ENCODE measurements at places on chromosomes 6 and 20.

- DNase-seq = no peak
Observed at GRCh38 chr6:147749331-147749730, 240.8 kb downstream of the SAMD5 start.

DNA sequence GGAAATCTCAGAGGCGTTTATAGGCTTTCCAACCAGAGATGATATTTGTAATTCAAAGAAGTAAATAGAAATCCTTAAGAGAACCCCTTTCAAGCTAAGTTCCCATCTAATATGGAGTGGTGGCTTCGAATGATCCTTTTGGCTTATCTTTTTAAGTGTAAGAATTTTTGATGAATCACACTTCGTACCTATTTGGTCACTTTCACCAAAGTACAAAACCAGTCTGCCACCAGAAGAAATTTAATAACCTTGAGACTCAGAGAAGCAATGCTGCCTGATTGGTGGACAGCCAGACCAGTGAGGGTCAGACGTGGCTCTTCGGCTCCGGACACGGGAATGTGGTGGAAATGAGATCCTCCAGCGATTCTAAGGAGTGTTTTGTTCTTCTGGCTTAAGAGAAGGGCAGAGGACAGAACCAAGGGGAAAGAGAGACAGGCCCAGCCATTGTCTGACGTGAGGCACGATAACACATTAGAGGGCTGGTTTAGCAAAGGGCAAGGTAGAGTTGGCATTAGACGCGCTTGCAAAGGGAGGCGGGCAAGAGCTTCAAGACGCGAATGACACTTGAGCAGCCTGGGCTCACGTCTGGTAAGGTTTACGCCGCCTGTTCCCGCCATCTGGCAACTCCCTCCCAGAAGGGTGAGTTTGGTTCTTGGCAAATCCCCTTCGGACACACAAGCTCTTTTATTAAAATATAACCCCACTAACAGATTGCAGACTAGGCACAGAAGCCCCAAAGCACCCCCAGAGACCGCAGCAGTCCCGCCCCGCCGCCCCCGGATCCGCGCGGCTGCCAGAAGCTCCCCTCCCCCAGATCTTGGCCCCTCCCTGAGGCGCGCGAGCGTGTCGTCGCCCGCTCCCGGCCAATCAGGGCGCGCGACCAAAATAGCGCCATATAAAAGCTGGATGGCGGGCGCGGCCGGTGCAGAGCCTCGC lies 50.0 kb upstream of the EZR start:
- peak; percentile 66 for DNase-seq

GRCh38 chr6:81749707-81750106 lies 2.8 kb downstream of the TENT5A start:
- no peak for DNase-seq

DNA sequence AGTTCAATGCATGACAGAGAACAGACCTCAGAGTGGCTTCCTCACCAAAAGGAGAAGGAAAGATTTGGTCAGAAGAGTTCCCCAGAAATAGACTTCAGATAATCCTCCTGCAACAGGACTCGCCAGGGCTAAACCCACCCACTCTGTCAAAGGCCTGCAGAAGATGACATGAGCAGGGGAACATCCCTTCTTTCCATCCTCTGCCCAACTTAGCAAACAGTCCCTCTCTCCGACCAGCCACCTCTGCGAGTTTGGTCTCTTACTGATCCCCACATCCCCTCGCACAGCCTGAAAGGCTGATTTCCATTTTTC lies 7.5 kb downstream of the NFATC2 start:
- no peak for DNase-seq

- DNase-seq = no peak
Observed at GRCh38 chr20:48192109-48192508, 406.8 kb upstream of the SULF2 start.

DNA sequence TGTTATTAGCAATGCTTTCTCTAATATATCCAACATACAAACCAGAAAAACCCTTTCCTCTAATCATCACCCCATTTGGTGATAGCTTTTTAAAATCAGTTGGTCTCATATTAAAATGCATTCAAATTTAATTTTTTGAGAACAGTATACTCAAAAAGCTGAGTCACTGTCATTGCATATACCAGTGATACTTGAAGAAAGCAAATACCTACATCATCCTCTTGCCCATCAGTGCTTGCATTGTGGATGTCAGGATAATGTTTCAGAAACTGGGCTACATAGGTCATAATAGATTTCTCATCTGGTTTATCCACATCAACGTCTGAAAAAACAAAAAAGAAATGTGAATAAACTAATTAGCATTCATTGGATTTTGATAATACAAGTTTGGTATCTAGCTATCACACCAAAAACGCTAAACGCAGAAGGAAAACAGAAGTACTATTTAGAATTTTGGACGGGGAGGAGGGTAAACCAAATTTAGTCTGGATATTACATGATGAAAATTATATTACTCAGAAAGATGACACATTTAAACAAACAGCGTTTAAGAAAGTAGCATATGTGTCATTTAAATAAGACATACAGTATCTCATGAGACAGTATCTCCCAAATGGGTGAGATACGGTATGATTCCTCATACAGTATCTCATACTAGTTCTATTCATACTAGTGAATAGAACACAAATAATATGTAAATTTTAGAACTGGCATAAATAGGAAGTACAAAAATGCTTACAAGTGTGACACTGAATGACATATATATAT lies 134.6 kb downstream of the SYNE1 start:
- no peak for DNase-seq

DNA sequence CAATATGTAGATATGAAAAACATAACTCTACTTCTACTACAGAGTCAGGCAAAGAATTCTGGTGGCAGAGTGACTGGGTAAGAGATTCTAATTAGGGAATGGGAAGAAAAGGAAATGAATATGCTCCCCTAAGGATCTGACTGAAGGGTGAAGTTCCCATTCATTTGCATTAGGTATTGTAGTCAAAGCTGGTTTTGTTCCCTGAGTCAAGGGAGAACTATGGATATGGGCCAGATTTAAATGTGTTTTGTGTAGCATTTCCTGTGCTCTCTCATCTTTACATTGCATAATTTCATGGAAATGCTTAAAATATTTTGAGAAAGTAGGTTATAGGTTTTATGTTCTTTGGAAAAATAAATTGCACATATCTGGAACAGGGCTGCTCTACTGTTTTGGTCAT lies 299.7 kb downstream of the BTBD3 start:
- DNase-seq = no peak

DNA sequence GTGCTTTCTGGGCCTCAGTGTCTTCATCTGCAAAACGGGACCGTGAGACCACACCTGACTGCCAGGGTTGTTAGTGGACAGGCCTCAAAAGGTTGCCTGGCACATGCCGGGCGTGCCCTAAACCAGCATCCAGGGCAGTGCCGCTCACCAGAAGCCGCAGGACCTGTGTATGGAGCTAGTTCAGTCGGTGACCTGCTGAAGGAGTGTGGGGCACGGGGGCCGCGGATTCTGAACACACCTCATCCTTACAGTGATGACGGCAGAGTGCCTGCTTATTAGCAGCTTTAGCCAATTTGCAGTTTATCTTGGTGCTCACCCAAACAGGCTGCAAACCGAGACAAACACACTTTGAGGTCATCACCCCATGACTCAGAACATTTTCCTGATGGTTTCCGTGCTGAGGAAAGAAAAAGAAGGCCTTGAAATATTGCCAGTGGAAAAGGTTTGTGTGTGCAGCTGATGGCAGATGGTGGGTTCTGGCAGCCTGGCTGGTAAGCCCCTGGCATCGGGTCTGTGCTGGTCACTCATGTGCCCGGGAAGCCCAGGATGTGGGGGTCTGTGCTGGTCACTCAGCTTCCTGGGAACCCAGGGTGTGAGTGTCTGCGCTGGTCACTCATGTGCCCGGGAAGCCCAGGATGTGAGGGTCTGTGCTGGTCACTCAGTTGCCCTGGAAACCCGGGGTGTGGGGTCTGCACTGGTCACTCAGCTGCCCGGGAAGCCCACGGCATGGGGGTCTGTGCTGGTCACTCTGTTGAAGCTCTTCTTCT lies 153.8 kb downstream of the ERMARD start:
- no peak for DNase-seq

DNA sequence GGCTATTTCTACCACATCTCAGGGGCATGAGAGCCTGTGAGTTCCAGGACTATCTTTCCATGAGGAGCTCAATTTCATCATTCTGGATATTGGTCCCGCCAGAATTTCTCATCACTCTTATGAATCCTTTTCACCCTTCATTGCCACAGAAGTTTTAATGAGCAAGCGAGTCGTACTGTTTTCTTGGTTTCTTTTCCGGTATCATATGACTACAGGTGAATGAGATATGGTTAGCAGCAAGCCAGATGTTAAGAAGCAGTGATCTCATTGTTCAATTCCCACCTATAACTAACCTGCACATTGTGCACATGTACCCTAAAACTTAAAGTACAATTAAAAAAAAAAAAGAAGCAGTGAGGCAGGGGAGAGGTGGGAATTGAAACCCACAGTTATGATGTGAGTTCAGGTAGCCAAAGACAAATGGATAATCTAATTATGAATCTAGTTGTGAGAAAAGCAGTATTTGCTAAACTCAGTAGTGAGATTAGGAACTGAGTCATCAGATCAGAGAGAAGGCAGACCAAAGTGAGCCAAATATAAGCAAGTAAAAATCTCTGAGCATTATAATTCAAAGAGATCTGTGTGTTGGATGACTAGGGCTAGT lies 78.0 kb upstream of the ELOVL5 start:
- no peak for DNase-seq

GRCh38 chr6:155694419-155694790 lies 238.8 kb upstream of the NOX3 start:
- no peak for DNase-seq

DNA sequence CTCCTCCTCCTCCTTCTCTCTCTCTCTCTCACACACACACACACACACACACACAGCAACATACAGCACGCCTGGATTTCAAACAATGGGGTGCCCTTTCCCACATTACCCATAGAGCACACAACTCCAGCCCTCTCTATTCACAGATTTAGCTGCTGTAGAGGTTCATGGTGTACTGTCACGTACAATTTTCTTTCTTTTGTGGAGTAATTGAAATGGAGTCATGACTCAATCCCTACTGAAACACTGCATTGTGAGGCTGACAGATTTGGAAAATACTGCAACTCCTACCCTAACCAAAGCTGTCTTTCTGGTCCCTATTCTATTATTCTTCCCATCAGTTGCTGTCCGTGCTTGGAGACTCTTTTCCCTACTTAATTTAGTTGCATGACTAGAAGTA lies 166.9 kb downstream of the EDN1 start:
- no peak for DNase-seq

Data from hypothalamus (tissue), 51 donors.